ENCODE measurements at places on chromosomes 2 and 18. TPM values are rescaled to one million over a fixed set of nuclear protein-coding genes. Genes with fewer than 3 reads are reported as not detected.

The POTEI gene
- not detected for polyA plus RNA-seq

The RAB17 gene
- polyA plus RNA-seq = 48.8 TPM

The ARHGAP28 gene
- polyA plus RNA-seq = 1.0 TPM

The GALNT13 gene
- polyA plus RNA-seq = 0.25 TPM

GRCh38 chr18:22182884-22183697, 13.7 kb downstream of the GATA6 start:
- no peak overlapping the region for H3K27ac ChIP-seq
- H3K4me3 ChIP-seq = no peak overlapping the region
- peaks cover 2% of the 10 kb centered on the region for H3K27me3 ChIP-seq
- no peak for DNase-seq

DNA sequence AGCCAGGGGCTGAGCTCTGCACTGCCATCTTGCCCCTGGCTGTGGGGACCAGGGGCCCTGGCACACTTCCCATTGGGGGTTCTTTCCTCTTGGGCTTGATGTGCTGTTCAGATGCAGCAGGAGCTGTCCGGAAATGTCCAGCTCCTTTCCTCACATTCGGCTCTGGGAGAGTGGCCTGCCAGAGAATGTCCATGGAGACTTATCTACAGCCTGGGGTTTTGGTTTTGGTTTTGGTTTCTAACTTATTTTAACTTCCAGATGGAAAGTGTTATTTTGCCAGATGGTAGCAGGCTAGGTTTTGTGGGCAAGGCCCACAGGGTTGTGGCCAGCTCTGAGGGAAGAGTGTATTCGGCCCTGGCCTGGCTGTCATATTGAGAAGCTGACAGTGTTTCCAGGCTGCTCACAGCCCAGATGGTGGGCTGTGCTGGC, 177.3 kb downstream of the ANKRD30B start:
- H3K27ac ChIP-seq = no peak overlapping the region
- no peaks in the 10 kb centered on the region for H3K4me1 ChIP-seq
- no peaks in the 10 kb centered on the region for H3K36me3 ChIP-seq
- H3K4me3 ChIP-seq = no peak overlapping the region
- H3K27me3 ChIP-seq = no peaks in the 10 kb centered on the region
- no peak for DNase-seq

DNA sequence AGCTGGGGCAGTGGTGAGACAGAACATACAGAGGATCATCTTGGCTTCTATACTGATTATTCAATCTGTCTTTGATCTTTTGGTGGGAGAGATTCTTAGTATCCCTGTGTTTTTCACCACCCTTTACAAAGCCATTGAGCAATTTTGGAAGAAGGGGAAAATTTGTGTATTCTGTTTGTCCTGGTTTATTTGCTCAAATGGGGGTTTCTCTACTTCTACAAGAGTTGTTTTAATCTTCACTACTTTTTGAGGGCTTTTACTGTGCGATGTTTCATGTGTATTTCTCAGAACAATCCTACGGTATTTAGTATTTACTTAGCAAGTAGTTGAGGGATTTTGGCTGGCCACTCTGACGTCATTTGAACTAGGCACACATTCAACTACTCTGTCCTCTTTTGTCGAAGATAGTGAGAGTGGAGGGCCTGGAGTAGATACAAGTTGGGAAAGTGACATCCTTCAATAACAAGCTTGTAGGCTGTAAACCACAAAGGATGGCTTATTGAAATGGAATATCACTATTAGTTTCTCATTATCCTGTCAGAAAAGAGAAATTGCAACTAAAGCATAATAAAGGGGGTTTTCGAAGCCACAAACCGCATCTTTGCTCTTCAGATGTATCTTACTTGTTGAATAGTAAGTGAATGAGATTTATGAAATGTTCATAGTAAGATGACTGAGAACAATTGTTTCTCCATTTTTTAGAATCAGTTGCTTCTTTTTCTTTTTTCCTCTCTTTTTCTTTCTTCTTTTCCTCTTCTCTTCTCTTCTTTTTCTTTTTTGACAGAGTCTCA, 24.8 kb downstream of the FMNL2 start:
- no peaks in the 10 kb centered on the region for H3K36me3 ChIP-seq
- DNase-seq = no peak
- H3K4me3 ChIP-seq = no peak overlapping the region
- no peaks in the 10 kb centered on the region for H3K27me3 ChIP-seq
- H3K27ac ChIP-seq = no peak overlapping the region
- no peaks in the 10 kb centered on the region for H3K4me1 ChIP-seq

GRCh38 chr2:69995511-69995910, 34.1 kb upstream of the ASPRV1 start:
- H3K4me1 ChIP-seq = no peaks in the 10 kb centered on the region
- H3K4me3 ChIP-seq = no peak overlapping the region
- no peak overlapping the region for H3K27ac ChIP-seq
- DNase-seq = no peak

DNA sequence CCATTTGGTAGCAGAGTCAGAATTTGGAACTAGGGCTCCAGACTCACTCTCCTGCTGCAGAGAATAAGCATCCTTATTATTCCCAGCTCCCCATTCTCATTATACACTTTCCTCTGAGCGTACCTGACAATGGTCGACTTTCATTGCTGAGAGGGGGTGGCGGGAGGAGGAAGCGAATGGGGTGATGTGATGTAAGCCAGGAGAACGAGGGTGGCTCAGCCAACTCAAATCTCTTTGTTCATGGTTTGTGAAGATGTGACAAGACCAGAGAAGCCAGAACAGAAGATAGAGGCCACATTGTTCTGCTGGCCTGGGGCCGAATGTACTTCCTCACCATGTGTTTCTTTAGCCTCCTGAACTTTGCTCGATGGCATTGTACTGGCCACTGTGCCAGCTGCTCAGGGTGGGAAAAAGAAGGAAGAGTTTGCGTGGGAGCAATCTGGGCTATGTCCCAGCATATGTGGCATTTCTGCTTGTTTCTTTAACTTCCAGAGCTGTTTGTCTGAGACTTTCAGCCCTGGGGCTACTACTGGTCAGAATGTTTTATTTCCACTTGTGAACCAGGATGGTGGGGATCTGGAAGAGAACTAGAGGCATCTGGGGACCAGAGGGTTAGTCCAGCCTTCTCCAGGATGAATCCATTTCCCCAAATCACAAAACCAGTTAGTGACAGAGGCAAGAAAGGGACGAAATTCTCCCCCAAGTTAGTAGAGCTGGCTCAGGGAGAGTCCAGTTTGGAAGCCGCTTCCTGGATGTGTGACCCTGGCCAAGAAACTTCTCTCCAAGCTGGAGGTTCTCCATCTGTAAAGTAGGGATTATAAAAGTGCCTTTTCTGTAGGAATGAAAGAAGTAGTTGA, 62.6 kb downstream of the MOGAT1 start:
- peak overlapping the region; percentile 54 for H3K27ac ChIP-seq
- peaks cover 26% of the 10 kb centered on the region for H3K4me1 ChIP-seq
- H3K4me3 ChIP-seq = no peak overlapping the region
- no peaks in the 10 kb centered on the region for H3K36me3 ChIP-seq

DNA sequence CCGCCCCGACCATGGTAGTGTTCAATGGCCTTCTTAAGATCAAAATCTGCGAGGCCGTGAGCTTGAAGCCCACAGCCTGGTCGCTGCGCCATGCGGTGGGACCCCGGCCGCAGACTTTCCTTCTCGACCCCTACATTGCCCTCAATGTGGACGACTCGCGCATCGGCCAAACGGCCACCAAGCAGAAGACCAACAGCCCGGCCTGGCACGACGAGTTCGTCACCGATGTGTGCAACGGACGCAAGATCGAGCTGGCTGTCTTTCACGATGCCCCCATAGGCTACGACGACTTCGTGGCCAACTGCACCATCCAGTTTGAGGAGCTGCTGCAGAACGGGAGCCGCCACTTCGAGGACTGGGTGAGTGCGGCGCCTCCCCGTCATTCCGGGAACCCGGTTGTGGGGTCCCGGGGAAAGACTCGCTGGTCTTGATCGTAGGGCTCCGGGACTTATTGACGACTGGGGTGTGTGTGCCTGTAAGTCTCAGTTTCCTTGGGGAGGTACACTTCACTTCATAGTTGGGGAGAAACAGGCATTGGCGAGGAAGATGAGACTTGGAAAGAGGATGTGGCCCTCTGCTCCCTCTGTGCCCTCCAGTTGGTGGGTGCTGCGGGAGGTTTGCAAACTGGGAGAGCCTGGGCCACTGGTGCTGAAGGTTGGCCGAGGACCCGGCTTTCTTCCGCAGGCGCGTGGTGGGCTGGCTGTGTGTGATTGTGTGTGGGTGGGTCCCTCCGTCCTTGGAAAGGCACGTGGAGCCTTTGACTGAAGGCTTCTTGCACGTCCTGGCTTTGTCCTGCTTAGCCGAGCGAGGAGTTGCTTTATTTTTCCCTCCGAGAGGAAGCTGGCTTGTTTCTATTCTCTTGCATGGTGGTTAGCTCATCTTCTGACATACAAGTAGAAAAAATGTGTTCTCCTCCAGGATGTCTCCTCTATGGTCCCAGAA, 886 bp downstream of the PRKCE start:
- no peaks in the 10 kb centered on the region for H3K27me3 ChIP-seq
- DNase-seq = peak; percentile 80
- peaks cover 54% of the 10 kb centered on the region for H3K4me1 ChIP-seq
- H3K27ac ChIP-seq = peak overlapping the region; percentile 99
- no peaks in the 10 kb centered on the region for H3K36me3 ChIP-seq

DNA sequence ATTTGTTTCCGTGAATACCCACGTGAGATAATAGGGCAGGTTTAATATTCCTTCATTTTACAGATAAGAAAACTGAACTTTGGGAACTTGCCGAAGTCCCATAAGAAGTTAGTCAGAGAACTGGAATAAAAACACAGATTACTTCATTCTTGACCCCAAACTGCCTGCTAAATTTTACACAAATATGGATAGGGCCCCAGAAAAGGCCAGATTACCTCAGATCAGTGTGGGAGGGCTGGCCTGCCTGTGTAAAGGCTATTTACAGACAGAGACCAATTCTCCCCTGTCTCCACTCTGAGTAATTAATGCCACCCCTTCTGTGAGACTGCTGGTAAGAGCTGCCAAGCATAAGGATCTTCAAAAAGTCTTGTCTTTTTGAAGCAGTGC, 139.2 kb downstream of the MGAT5 start:
- H3K27me3 ChIP-seq = no peaks in the 10 kb centered on the region
- DNase-seq = no peak
- no peak overlapping the region for H3K27ac ChIP-seq
- H3K4me1 ChIP-seq = no peaks in the 10 kb centered on the region
- H3K36me3 ChIP-seq = no peaks in the 10 kb centered on the region

DNA sequence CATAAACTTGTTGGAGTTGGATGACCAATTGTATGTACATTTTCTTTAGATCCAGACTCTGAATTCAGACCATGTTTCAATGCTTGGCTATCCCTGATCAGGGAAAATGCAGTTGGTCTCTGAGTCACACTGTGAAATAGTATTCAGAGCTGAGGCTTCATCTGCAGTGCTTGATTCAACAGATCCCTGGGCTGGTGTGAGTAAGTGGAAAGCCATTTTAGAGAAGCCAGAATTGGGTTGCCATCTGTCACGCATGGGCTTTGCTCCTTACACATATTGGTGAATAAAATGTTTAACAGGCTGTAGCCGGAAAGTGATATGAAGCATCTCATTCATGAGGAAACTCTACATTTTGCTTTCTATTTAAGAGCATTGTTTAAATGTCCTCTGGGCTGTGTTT, 50.0 kb upstream of the ACYP2 start:
- H3K27me3 ChIP-seq = no peaks in the 10 kb centered on the region
- no peak overlapping the region for H3K27ac ChIP-seq
- H3K4me3 ChIP-seq = no peak overlapping the region
- no peaks in the 10 kb centered on the region for H3K4me1 ChIP-seq
- no peak for DNase-seq

GRCh38 chr2:10079266-10079869, 843 bp downstream of the CYS1 start:
- no peaks in the 10 kb centered on the region for H3K36me3 ChIP-seq
- H3K4me1 ChIP-seq = peaks cover 45% of the 10 kb centered on the region
- H3K4me3 ChIP-seq = peak overlapping the region; percentile 71
- DNase-seq = peak; percentile 87
- H3K27me3 ChIP-seq = peaks cover 2% of the 10 kb centered on the region
- peak overlapping the region; percentile 92 for H3K27ac ChIP-seq

DNA sequence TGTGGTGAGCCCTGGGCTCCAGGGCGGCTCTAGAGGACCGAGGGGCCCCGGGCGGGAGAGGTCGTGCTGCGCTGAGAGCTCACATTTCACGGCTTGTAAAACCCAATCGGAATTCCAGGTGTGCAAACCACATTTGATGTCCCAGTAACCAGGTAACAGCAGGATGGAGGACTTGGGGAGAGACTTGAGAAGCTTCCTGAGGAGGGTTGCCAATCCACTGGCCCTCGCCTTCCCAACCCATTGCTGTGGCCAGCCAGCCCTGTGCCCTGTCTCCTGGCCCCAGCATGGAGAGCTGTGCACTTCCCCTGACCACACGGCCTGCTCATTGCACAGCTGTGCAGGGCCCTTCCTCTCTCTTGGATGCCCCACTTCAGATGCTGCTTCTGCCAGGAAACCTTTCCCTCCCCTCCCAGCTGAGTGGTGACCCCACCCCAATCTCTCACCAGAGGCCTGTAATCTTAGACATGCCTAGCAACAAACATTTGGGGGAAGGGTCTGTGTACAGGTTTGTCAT, 39.6 kb downstream of the ASB1 start:
- H3K4me3 ChIP-seq = no peak overlapping the region
- H3K36me3 ChIP-seq = no peaks in the 10 kb centered on the region

- H3K27me3 ChIP-seq = no peaks in the 10 kb centered on the region
- peaks cover 11% of the 10 kb centered on the region for H3K4me1 ChIP-seq
- H3K27ac ChIP-seq = no peak overlapping the region
- H3K4me3 ChIP-seq = no peak overlapping the region
- no peaks in the 10 kb centered on the region for H3K36me3 ChIP-seq
These were observed 5.6 kb downstream of the QPCT start for GRCh38 chr2:37350034-37350433.

DNA sequence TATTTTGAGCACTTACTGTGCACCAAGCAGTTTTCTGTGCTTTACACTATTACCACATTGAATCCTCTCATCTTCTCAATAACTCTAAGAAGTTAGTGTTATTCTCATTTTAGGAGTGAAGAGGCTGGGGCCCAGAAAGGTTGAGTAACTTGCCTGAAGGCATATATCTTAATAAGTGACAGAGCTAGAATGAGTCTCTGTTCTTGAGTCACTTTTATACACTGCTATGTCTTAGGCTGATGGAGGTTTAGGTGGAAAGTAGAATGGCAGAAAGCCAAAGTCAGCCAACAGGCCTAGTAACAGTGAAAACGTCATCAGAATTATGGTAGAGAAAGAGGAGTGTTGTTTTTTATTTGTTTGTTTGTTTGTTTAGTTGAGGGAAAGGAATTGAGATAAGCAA, 27.9 kb upstream of the RPE start:
- no peak for DNase-seq
- H3K36me3 ChIP-seq = no peaks in the 10 kb centered on the region
- H3K4me1 ChIP-seq = peaks cover 8% of the 10 kb centered on the region
- H3K27ac ChIP-seq = no peak overlapping the region

DNA sequence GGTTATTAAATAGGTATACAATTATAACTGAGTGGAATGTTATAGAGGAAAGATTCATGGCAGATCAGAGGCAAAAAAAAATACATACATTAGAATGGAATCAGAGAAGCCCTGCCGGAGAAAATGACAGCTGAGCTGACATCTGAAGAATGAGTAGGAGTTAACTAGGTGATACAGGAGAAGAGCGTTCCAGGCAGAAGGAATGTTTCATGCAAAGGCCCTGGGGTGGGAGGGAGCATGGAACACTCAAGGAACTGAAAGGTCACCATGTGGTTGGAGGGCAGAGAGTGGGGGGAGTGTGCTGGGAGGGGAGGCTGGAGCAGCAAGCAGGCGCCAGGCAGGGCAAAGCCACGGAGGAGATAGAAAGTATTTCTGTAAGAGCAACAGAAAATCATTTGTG, 31.6 kb upstream of the CDK5R2 start:
- no peak overlapping the region for H3K4me3 ChIP-seq
- no peak overlapping the region for H3K27ac ChIP-seq
- DNase-seq = no peak
- no peaks in the 10 kb centered on the region for H3K36me3 ChIP-seq
- no peaks in the 10 kb centered on the region for H3K4me1 ChIP-seq
- peaks cover 3% of the 10 kb centered on the region for H3K27me3 ChIP-seq

Data from sigmoid colon (tissue), 7 donors.